ENCODE measurements at places on chromosomes 16 and 17.

DNA sequence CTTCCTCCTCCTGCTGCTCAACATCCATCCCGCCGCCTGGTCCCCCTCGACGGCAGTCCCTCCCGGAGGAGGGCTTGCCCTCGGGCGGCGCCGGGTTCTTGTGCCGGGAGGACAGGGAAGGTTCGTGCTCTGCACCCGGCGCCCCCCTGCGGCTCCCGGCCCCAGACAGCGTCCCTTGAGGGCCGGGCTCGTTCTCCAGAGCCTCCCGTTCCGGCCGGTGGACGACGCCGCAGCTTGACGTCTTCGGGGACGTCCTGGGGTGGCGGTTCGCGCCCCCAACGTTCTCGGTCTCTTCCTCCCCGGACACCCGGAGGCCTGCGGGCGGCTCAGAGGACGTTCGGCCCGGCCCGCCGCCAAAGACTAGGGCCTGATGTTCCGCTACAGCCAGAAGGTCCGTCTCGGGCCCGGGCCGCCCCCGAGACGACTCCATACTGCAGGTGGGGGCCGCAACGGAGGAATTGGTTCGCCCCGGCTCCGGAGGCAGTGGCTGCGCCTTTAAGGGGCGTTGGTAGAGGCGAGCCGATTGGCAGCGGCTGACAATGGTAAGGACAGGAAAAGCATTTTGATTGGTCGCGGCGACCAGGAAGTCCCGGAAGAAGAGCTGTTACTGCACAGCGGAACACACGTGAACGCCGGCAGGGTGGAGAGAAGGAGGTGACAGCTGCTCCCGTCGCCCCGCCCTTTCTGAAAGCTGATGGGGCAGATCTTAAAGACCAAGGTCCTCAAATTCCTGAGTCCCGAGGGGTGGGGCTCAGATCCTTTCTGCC is at the start of gene BORCS6:
BORCS6 (minus strand) TSS at position 470 of the 767 bp plus-strand sequence; CDS start at position 430, 40 bp downstream.
- peak; percentile 95 for DNase-seq

DNA sequence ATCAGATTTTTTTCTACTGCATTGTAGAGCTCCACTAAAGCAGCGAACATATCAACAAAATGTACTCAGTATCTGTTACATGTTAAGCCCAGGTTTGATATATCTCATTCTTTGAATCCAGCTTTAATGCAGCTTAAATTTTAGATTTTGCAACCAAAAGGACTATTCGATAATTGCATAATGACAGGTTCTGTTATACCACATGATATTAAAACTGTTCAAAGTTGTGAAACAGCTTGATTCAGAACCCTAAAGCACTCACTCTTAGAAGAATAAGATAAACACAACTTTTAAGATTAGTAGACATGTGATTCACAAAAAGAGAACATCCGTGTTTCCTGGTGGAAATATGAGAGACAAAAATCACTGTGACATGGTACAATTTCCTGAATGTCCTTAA is 427.9 kb downstream of the CDH11 start:
- no peak for DNase-seq

- DNase-seq: no peak
Measured at GRCh38 chr17:4987767-4988567, 492 bp upstream of the CAMTA2 start.

DNA sequence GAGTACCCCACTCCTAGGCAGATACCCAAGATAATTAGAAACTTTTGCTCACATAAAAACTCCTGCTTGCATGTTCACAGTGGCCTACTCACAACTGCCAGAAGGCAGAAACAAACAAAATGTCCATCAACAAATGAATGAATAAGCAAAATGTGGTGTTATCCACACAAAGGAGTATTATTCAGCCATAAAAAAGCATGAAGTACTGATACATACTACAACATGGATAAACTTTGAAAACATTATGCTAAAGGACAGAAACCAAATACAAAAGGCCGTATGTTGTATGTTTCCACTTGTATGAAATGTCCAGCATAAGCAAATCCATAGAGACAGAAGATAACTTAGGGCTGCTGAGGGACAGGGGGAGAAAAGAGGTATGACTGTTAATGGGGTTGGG is 1.9 kb downstream of the HSDL1 start:
- no peak for DNase-seq

DNA sequence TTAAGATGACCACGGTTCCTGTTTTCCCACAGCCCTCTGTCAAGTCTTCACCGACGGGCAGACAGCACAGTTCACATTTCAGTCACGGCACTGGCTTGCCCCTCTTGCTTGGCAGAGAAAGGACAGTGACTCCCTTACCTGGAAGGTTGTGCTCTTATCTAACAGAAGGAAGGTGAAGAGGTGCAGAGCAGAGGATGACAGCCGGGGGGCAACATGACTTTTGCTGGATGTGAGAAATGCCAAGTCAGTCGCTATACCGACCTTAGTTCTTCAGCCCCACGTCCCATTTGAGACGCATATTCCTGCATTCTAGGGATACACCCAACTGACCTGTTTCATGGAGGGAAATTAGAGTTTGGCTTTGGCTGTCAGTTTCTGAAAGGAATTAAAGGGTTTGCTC is 492.3 kb downstream of the NPIPA7 start:
- no peak for DNase-seq
